ENCODE measurements at places on chromosomes 1 and 21. TPM values are rescaled to one million over a fixed set of nuclear protein-coding genes. Genes with fewer than 3 reads are reported as not detected.

- H3K4me1 ChIP-seq = peaks cover 2% of the 10 kb centered on the region
- no peak for DNase-seq
- no peaks in the 10 kb centered on the region for H3K27me3 ChIP-seq
- peak overlapping the region; percentile 66 for H3K27ac ChIP-seq
- peaks cover 23% of the 10 kb centered on the region for H3K36me3 ChIP-seq
Measured at GRCh38 chr1:243312952-243313634, 57.3 kb downstream of the SDCCAG8 start.

- H3K36me3 ChIP-seq = no peaks in the 10 kb centered on the region
- no peak overlapping the region for H3K27ac ChIP-seq
- no peaks in the 10 kb centered on the region for H3K4me1 ChIP-seq
Measured at GRCh38 chr1:218933513-218933912, 240.2 kb upstream of the LYPLAL1 start.

- no peak overlapping the region for H3K4me3 ChIP-seq
- H3K4me1 ChIP-seq = no peaks in the 10 kb centered on the region
- H3K27ac ChIP-seq = no peak overlapping the region
Measured at GRCh38 chr1:56948403-56949023, 17.3 kb downstream of the C8B start.

DNA sequence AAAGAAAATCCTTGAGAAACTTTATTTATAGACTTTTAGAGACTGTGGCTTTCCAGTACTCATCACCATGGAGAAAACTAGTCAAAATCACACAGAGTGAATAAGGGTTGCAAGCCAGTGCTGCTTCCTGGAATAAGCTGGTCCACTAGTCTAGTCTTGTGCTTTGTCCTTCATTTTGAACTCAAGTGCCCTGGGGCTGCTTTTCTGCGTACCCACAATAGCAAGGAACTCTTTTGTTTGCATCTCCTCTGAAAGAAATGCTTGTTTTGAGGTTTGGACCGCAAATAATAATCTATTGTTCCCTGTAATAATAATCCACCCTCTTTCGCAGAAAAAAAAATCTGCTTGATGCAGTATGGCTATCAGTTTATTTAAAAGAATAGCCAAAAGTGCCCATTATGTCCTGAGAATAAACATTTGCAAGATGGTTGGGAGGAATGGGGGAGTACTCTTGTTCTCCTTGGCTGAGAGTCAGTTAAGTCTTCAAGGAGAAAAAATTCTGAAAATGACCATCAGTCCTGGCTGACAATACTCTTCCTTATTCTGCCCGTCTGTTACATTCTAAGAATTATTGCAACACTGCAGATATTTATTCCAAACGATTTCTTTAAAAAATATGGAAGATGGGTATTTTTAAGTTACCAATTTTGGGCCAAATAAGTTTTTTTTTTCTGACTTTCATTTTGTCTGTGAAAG, 41.9 kb downstream of the MPZL1 start:
- H3K27ac ChIP-seq = no peak overlapping the region
- H3K27me3 ChIP-seq = no peaks in the 10 kb centered on the region
- H3K4me1 ChIP-seq = peaks cover 25% of the 10 kb centered on the region
- H3K4me3 ChIP-seq = no peak overlapping the region
- peaks cover 13% of the 10 kb centered on the region for H3K36me3 ChIP-seq
- no peak for DNase-seq

DNA sequence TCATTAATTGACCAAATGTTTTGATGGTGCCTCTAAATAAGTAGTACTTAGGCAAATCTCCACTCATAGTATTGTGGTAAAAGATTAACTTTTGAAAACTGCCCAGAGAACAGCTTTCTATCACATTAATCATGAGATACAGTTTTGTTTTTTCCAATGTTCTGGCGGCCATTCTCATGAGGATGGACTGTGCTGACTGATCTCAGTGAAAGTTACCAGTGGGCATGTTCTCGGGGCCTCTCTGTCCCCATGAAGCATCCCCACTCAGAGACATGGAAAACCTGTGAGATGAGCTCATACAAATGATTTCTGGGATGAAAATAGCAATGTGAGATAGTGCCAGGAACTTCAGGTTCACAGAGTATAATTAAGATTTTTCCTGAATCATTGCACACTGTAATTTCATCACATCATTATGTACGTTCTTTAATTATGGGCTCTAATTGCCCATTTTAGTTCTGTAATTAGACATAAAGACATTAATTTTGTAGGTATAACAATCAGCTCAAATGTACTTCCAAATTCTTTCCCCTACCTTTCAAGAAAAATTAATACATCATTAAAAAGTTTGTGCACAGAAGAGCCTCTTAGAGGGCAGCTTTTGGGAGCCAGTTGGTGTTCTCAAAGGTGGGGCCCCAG, 40.5 kb downstream of the DDR2 start:
- no peaks in the 10 kb centered on the region for H3K4me1 ChIP-seq
- DNase-seq = no peak
- peaks cover 3% of the 10 kb centered on the region for H3K27me3 ChIP-seq
- H3K27ac ChIP-seq = no peak overlapping the region
- H3K4me3 ChIP-seq = no peak overlapping the region
- no peaks in the 10 kb centered on the region for H3K36me3 ChIP-seq

Gene COL16A1
- not detected for total RNA-seq

- peaks cover 1% of the 10 kb centered on the region for H3K4me1 ChIP-seq
- no peak overlapping the region for H3K4me3 ChIP-seq
- H3K27ac ChIP-seq = no peak overlapping the region
- H3K27me3 ChIP-seq = peaks cover 2% of the 10 kb centered on the region
Measured at GRCh38 chr1:17616731-17617279, 77.3 kb downstream of the ARHGEF10L start.

- H3K27ac ChIP-seq = no peak overlapping the region
- no peak for DNase-seq
- peaks cover 3% of the 10 kb centered on the region for H3K27me3 ChIP-seq
Measured at GRCh38 chr21:17578876-17579275, 33.8 kb downstream of the BTG3 start.

Gene MYOM3
- not detected for total RNA-seq

GRCh38 chr1:178376008-178376407, 120.8 kb downstream of the CLEC20A start:
- no peak overlapping the region for H3K4me3 ChIP-seq
- peaks cover 1% of the 10 kb centered on the region for H3K4me1 ChIP-seq
- no peak for DNase-seq
- H3K36me3 ChIP-seq = no peaks in the 10 kb centered on the region

GRCh38 chr21:45460611-45461368, 55.8 kb downstream of the COL18A1 start:
- no peak overlapping the region for H3K4me3 ChIP-seq
- no peak for DNase-seq
- H3K36me3 ChIP-seq = peaks cover 13% of the 10 kb centered on the region
- peaks cover 2% of the 10 kb centered on the region for H3K4me1 ChIP-seq
- H3K27ac ChIP-seq = no peak overlapping the region
- peaks cover 10% of the 10 kb centered on the region for H3K27me3 ChIP-seq

GRCh38 chr1:153749408-153750005, 21.7 kb downstream of the INTS3 start:
- no peaks in the 10 kb centered on the region for H3K27me3 ChIP-seq
- peak overlapping the region; percentile 4 for H3K27ac ChIP-seq
- H3K4me3 ChIP-seq = no peak overlapping the region
- peaks cover 9% of the 10 kb centered on the region for H3K36me3 ChIP-seq

Gene MAN1C1
- 47.2 TPM for total RNA-seq

- H3K4me3 ChIP-seq = no peak overlapping the region
- DNase-seq = no peak
- peaks cover 58% of the 10 kb centered on the region for H3K4me1 ChIP-seq
- peaks cover 9% of the 10 kb centered on the region for H3K36me3 ChIP-seq
- no peaks in the 10 kb centered on the region for H3K27me3 ChIP-seq
Measured at GRCh38 chr1:31905093-31905509, 33.1 kb downstream of the PTP4A2 start.

Gene MIS18A
- total RNA-seq = 10.8 TPM

Gene SLC25A33
- 3.2 TPM for total RNA-seq

Gene NTRK1
- not detected for total RNA-seq

- peaks cover 9% of the 10 kb centered on the region for H3K36me3 ChIP-seq
- peak overlapping the region; percentile 83 for H3K4me3 ChIP-seq
- peak overlapping the region; percentile 98 for H3K27ac ChIP-seq
- peaks cover 43% of the 10 kb centered on the region for H3K4me1 ChIP-seq
- H3K27me3 ChIP-seq = no peaks in the 10 kb centered on the region
Measured at GRCh38 chr1:160438317-160438918, 38.1 kb downstream of the VANGL2 start.

- H3K4me3 ChIP-seq = no peak overlapping the region
- DNase-seq = no peak
- H3K4me1 ChIP-seq = peaks cover 23% of the 10 kb centered on the region
- no peaks in the 10 kb centered on the region for H3K27me3 ChIP-seq
- H3K27ac ChIP-seq = peak overlapping the region; percentile 36
Measured at GRCh38 chr1:200150721-200151120, 123.2 kb downstream of the NR5A2 start.

Gene ETV3L
- not detected for total RNA-seq

DNA sequence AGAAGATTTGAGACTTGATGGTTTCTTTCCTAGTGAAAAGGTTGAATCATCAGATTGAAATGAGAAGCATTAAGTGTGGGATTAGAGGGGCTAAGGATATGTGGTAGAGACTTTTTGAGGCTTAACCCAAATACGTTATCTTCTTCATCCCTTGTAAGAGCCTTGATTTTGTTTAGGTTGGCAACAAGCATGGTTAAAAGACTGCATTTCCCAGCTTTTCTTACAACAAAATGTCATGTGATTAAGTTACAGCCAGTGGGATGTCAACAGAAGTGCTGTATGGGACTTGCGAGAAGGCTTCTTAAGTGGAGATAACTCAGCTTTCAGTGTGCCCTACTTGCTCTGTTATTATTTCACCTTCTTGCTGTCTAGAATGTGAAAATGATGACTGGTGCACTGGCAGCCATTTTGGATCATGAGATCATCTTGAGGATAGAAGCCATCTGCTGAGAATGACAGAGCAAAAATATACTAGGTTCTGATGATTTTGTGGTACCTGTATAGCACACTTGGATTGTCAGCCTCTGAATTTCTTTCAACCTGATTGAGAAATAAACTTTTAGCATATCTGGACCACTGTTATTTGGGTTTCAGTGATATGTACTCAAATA, 41.3 kb upstream of the GNG12 start:
- no peak overlapping the region for H3K4me3 ChIP-seq
- peaks cover 33% of the 10 kb centered on the region for H3K27me3 ChIP-seq
- H3K4me1 ChIP-seq = peaks cover 3% of the 10 kb centered on the region
- no peak overlapping the region for H3K27ac ChIP-seq
- H3K36me3 ChIP-seq = no peaks in the 10 kb centered on the region
- no peak for DNase-seq

Gene SYTL1
- 135 TPM for total RNA-seq

- no peaks in the 10 kb centered on the region for H3K4me1 ChIP-seq
- H3K4me3 ChIP-seq = no peak overlapping the region
- peaks cover 23% of the 10 kb centered on the region for H3K27me3 ChIP-seq
- H3K36me3 ChIP-seq = no peaks in the 10 kb centered on the region
- DNase-seq = no peak
- H3K27ac ChIP-seq = no peak overlapping the region
Measured at GRCh38 chr1:162214202-162214601, 144.7 kb downstream of the NOS1AP start.

DNA sequence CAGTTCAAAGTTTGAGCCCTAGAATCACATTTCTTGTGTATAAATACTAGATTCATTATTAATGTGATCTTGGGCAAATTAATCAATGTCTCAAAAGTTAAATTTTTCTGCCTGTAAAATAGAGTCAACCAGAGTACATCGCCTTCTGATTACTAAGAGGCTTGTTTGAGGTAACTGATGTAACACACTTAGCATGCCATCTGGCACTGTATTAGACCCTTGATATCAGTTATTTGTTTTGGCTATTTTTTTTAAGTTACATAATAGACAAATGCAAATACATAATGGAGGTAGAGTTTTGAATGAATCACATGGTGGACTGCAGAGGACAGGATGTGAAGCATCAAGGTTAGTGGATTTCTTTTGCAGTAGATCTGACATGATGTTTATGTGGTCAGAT, 298.4 kb downstream of the ADGRL2 start:
- no peak for DNase-seq
- H3K4me1 ChIP-seq = no peaks in the 10 kb centered on the region
- no peaks in the 10 kb centered on the region for H3K27me3 ChIP-seq
- H3K27ac ChIP-seq = no peak overlapping the region

- peaks cover 8% of the 10 kb centered on the region for H3K4me1 ChIP-seq
- no peak for DNase-seq
- H3K4me3 ChIP-seq = no peak overlapping the region
- H3K27ac ChIP-seq = no peak overlapping the region
- H3K36me3 ChIP-seq = no peaks in the 10 kb centered on the region
Measured at GRCh38 chr1:183957216-183957830, 80.2 kb downstream of the COLGALT2 start.

DNA sequence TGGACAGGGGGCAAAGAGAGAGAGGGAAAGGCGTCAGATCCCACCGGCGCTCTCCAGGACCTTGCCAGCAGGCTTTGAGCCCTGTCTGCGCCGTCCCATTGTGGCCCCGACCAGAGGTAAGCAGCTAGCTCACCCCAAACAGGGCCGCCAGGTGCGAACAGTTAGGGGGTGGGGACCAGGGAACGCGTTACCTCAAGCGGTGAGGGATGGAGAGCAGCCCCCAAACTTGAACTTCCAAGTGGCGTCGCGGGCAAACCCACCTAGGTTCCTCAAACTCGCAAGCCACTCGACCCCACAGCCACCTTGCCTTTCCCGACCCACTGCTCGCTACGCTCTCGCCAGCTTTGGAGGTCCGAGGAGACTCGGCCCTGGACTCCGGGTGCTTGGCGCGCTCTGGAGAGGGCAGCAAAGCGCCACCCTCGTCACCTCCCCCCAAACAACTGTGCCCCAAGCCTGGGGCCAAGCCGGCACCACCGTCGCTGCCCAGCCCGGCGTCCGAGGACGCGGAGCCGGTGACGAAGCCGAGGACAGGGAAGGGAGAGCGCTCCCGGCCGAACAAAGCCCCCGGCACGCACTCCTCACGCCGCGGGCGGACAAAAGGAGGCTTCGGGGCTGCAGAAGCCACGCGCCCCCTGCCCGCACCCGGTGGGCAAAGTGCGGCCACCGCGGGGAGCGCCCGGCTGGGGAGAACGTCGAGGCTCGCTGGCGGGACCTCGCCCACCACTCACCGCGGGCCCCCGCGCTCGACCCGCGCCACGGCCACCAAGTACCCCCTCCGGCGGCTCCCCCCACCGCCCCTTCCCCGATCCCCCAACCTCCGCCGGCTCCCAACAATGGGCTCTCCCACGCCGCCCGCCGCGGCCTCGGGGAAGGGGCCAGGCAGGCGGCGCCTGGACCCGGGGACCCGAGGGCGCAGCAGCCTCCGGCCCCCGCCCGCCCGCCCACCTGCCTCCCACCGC, 976 bp downstream of the SSBP3 start:
- peak overlapping the region; percentile 15 for H3K27ac ChIP-seq
- H3K4me3 ChIP-seq = peak overlapping the region; percentile 74
- DNase-seq = peak; percentile 26
- H3K4me1 ChIP-seq = peaks cover 50% of the 10 kb centered on the region
- peaks cover 35% of the 10 kb centered on the region for H3K36me3 ChIP-seq

Gene PALMD
- not detected for total RNA-seq

- H3K4me1 ChIP-seq = peaks cover 8% of the 10 kb centered on the region
- DNase-seq = no peak
- no peak overlapping the region for H3K27ac ChIP-seq
- H3K27me3 ChIP-seq = no peaks in the 10 kb centered on the region
- H3K4me3 ChIP-seq = no peak overlapping the region
Measured at GRCh38 chr1:236023926-236024565, 40.8 kb downstream of the NID1 start.
